ENCODE measurements at places on chromosomes 7 and 10. TPM values are rescaled to one million over a fixed set of nuclear protein-coding genes. Genes with fewer than 3 reads are reported as not detected.
A peak's percentile ranks its signal among the peaks of the same experiment; 100 is the strongest.

- no peaks in the 10 kb centered on the region for H3K36me3 ChIP-seq
- H3K4me3 ChIP-seq = no peak overlapping the region
- no peak for DNase-seq
- no peak overlapping the region for H3K27ac ChIP-seq
Measured at GRCh38 chr10:125222515-125223308, 62.3 kb upstream of the CTBP2 start.

DNA sequence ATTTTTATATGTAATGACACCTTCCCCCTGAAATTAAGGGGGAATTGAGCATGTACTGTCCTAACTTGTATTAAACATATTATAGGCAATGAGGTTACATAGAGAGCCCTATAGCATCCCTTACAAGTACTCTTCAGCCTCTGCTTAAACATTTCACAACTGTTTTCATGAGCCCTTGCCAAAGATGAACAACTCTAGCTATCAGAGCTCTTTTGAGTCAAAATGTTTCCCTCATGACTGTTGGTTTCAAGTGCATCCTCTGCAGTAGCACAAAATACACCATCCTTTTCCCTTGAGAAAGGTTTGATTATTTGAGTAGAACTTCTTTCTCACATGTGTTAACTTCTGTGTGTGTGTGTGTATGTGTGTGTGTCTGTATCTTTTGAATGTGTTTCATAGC, 1157.6 kb upstream of the CELF2 start:
- no peak for DNase-seq
- H3K4me3 ChIP-seq = no peak overlapping the region
- no peak overlapping the region for H3K27ac ChIP-seq
- no peaks in the 10 kb centered on the region for H3K27me3 ChIP-seq
- H3K36me3 ChIP-seq = no peaks in the 10 kb centered on the region

GRCh38 chr7:98213888-98214810, 2.9 kb downstream of the BHLHA15 start:
- peaks cover 15% of the 10 kb centered on the region for H3K27me3 ChIP-seq
- no peak overlapping the region for H3K4me3 ChIP-seq
- no peaks in the 10 kb centered on the region for H3K36me3 ChIP-seq
- no peak overlapping the region for H3K27ac ChIP-seq
- H3K4me1 ChIP-seq = no peaks in the 10 kb centered on the region

Gene KIFBP
- 24.0 TPM for total RNA-seq

GRCh38 chr10:88336334-88336733, 246.8 kb downstream of the RNLS start:
- H3K36me3 ChIP-seq = no peaks in the 10 kb centered on the region
- DNase-seq = no peak

Gene HPSE2
- total RNA-seq = 2.2 TPM

Gene SPDYE6
- total RNA-seq = not detected

DNA sequence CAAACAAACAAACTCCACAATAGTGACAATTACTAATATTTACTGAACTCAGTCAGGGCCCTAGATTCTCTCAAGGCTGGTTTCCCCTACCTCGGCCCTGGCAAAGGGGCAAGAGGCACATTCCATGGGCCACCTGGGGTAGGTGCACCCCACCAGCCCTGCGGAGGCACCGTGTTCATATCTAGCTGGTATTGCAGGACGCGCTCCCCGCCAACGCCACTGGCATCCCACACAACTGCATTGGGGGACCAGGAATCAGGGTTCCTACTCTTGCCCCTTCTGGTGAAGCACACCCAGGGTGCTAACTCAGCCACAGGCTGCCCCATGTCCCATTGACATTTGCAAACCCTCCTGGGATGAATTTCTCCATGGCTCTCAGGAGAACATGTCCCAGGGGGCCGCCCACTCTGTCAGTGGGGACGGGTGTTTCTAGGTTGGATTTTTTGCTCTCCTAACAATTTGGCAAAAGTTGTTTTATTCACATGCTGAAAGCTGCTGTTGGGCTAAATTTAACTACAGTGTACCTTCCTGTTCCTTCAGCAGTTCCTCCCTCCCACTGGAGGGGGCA, 76.7 kb downstream of the ZRANB1 start:
- H3K27ac ChIP-seq = no peak overlapping the region
- DNase-seq = no peak
- H3K36me3 ChIP-seq = no peaks in the 10 kb centered on the region
- H3K27me3 ChIP-seq = no peaks in the 10 kb centered on the region

Gene DGKB
- 3.8 TPM for total RNA-seq

DNA sequence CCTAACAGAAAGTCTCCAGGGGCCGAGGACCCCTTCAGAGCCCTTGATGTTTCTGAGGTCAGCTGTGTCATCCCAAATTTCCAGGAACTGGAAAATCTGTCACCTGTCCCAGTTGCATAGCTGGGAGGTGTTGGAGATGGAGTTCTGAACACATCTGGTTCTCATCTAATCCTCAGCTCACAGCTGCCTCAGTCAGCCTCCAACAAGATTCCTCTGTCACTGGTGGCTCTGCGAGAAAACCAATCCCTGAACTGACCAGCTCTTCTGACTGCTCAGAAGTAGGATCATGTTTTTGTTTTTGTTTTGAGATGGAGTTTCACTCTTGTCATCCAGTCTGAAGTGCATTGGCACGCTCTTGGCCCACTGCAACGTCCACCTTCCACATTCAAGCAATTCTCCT, 37.6 kb upstream of the MYL10 start:
- no peak overlapping the region for H3K27ac ChIP-seq
- no peaks in the 10 kb centered on the region for H3K27me3 ChIP-seq
- no peak overlapping the region for H3K4me3 ChIP-seq
- H3K36me3 ChIP-seq = no peaks in the 10 kb centered on the region
- no peaks in the 10 kb centered on the region for H3K4me1 ChIP-seq
- no peak for DNase-seq

- H3K27ac ChIP-seq = no peak overlapping the region
- no peak overlapping the region for H3K4me3 ChIP-seq
- H3K4me1 ChIP-seq = no peaks in the 10 kb centered on the region
- no peak for DNase-seq
Measured at GRCh38 chr7:87581723-87582122, 19.0 kb downstream of the ABCB1 start.

DNA sequence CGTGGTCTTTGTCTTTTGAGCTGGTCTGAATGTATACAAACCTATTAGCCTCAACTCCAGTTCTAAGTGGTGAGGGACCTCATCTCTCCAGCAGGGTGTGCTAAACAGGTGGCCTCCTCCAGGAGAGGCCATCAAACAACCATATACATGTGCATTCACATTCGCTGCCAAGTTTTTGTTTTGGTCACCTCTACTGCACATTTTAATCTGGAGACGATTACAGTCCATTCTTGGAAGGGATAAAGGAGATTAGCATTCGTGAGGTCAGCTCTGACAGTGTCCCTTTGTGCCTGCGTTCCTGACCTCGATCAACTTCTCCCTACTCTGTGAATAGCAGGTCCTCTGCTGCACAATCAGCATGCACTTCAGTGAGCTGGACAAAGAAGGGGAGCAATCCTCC, 60.8 kb downstream of the RHOBTB1 start:
- peak; percentile 19 for DNase-seq
- H3K27me3 ChIP-seq = no peaks in the 10 kb centered on the region
- H3K36me3 ChIP-seq = no peaks in the 10 kb centered on the region
- no peaks in the 10 kb centered on the region for H3K4me1 ChIP-seq
- no peak overlapping the region for H3K27ac ChIP-seq

DNA sequence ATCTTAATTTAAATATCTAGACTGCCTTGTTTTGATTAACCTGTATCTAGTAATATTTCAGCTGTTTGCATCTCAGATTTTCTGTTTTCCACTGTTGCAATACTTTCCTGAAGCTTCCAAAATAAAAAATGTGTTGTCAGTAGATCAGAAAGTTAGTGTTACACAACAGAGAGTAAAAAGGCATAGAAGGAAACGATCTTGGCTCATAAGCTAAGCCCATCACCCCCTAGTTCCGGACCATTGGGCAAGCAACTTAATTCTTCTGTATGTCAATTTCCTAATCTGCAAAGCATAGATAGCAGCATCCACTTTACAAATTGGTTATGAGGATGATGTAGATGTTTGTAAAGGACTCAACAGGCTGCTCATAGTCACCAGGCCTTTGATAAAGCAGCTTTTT, 4.4 kb downstream of the PON3 start:
- no peak for DNase-seq
- no peaks in the 10 kb centered on the region for H3K36me3 ChIP-seq
- H3K27ac ChIP-seq = no peak overlapping the region
- no peak overlapping the region for H3K4me3 ChIP-seq
- no peaks in the 10 kb centered on the region for H3K4me1 ChIP-seq
- peaks cover 11% of the 10 kb centered on the region for H3K27me3 ChIP-seq

- no peak overlapping the region for H3K27ac ChIP-seq
- no peaks in the 10 kb centered on the region for H3K27me3 ChIP-seq
- H3K4me3 ChIP-seq = no peak overlapping the region
- DNase-seq = peak; percentile 76
Measured at GRCh38 chr10:5283305-5284158, 81.2 kb upstream of the UCN3 start.

Gene ABCB1
- 109 TPM for total RNA-seq

GRCh38 chr10:80596391-80597257, 58.9 kb downstream of the SH2D4B start:
- H3K27me3 ChIP-seq = no peaks in the 10 kb centered on the region
- no peak overlapping the region for H3K27ac ChIP-seq
- H3K36me3 ChIP-seq = no peaks in the 10 kb centered on the region
- no peak overlapping the region for H3K4me3 ChIP-seq
- peak; percentile 23 for DNase-seq

Gene ZNF248
- 13.8 TPM for total RNA-seq

Gene C1GALT1
- total RNA-seq = 37.6 TPM

DNA sequence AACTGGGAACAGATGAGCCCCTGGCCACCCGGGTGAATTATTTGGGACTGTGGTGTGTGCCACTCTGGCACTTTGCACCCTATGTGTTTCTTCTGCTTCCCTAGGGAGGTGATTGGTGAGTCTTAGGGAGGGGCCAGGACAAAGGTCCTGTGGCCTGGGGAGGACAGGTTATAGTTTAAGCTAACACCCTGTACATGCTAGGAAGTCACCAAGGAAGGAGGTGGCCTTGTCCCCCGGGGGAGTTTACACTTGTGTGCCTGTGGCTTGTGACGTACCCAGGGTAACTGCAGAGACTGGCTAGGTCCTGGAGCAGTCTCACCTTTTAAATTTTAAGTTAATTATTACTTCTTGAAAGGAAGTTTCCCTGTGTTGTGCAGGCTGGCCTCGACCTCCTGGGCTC, 196.2 kb downstream of the BAMBI start:
- no peaks in the 10 kb centered on the region for H3K36me3 ChIP-seq
- DNase-seq = peak; percentile 47
- no peak overlapping the region for H3K27ac ChIP-seq

- H3K36me3 ChIP-seq = no peaks in the 10 kb centered on the region
- DNase-seq = no peak
- no peaks in the 10 kb centered on the region for H3K27me3 ChIP-seq
- H3K4me3 ChIP-seq = no peak overlapping the region
- no peaks in the 10 kb centered on the region for H3K4me1 ChIP-seq
Measured at GRCh38 chr10:7397049-7398035, 13.5 kb downstream of the SFMBT2 start.

- H3K4me3 ChIP-seq = no peak overlapping the region
- no peaks in the 10 kb centered on the region for H3K27me3 ChIP-seq
- no peak overlapping the region for H3K27ac ChIP-seq
- no peaks in the 10 kb centered on the region for H3K4me1 ChIP-seq
Measured at GRCh38 chr10:93313798-93314197, 168.3 kb downstream of the MYOF start.

Gene NCF1
- total RNA-seq = 5.2 TPM

Measured in transverse colon (tissue), 4 donors.